ENCODE measurements at places on chromosomes 7 and 10.

DNA sequence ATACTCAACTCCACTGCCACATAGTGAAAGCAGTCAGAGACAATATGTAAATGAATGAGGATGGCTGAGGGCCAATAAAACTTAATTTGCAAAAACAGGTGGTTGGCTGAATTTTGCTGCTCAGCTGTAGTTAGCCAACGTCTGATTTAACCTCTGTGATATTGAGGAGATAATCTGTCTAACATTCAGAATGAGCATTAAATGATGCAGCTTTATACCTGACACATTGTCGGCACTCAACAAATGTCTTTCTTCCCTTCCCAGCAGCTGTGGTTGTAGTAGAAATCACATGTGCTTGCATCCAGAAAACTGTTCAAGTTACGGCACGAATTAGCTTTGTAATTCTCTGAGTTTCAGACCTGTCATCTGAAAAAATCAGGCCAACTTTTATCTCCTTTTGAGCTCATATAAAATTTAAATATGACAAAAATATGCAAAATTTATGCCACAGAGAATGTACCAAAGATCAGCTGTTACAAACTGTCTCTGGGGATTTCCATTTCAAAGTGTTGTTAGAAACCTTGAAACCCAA lies 1239.7 kb downstream of the GATA3 start:
- DNase-seq: no peak

- no peak for DNase-seq
Observed at GRCh38 chr7:138352570-138353461, 107.2 kb upstream of the TRIM24 start.

- no peak for DNase-seq
Observed at GRCh38 chr10:131690805-131691239, 210.0 kb upstream of the PPP2R2D start.

DNA sequence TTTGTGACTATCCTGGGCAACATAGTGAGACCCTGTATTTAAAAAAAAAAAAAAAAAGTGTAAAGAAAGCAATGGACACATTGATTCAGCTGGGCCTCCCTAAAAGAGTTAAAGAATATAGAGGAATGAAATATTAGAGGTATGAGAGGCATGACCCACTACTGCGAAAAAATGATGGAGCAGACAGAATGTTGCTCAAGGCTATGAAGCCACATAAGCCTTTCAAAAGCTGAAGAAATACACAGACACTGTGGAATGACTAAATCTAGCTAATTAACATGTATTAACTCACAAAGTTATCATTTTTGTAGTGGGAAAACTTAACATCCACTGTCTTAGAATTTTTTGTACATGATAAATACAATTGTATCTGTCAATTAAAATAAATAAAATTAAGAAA lies 107.3 kb downstream of the HGF start:
- DNase-seq: no peak

Measured in lung microvascular endothelial cell (primary cell).